T-helper 17 cell (primary cell): ENCODE measurements at places on chromosomes 12 and 14. TPM values are rescaled to one million over a fixed set of nuclear protein-coding genes. Genes with fewer than 3 reads are reported as not detected.

Gene MEG3
- total RNA-seq = not detected

Gene FSCB
- total RNA-seq = not detected

Gene HVCN1
- 4.6 TPM for total RNA-seq

Gene EPYC
- not detected for total RNA-seq

Gene CCT2
- 229 TPM for total RNA-seq
